ENCODE measurements at places on chromosomes 5 and 9. TPM values are rescaled to one million over a fixed set of nuclear protein-coding genes. Genes with fewer than 3 reads are reported as not detected.
A peak's percentile ranks its signal among the peaks of the same experiment; 100 is the strongest.

DNA sequence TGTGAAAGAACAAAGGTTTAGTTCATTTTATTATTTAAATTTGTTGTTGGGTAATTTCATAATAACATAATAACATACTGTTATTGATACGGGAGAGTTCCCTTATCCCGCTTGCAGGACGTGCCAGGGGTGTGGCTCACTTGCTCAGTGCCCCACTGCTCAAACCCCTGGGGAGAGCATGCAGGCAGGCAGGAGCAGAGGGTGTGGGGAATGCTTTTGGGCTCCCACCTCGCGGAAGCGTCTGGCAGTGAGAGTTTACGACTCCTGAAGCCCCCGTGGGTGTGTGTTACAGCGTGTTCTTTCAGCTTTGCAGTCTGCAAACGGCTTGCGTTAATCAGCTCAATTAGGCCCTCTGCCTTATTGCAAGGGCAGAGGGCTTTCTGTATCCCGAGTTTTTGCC lies 675.9 kb downstream of the SEMA5A start:
- H3K27ac ChIP-seq, result no peak overlapping the region
- no peaks in the 10 kb centered on the region for H3K4me1 ChIP-seq
- H3K4me3 ChIP-seq, result no peak overlapping the region
- H3K36me3 ChIP-seq, result no peaks in the 10 kb centered on the region
- no peaks in the 10 kb centered on the region for H3K27me3 ChIP-seq

DNA sequence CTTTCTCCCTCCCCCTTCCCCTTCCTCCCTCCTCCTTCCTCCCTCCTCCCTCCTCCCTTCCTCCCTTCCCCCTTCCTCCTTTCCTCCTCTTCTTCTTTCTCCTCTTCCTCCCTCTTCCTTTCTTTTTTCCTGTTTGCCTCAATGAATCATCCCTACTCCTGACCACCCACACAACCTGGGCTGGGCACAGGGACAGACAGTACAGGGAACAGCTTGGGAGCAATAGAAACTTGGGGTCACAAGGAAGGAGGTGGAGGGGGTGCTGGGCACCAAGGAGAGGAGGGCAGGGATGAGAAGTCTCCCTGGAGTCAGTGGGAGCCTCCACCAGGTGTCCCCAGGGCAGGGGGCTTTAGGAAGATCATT lies 5.0 kb downstream of the TTC16 start:
- H3K4me3 ChIP-seq, result no peak overlapping the region
- no peaks in the 10 kb centered on the region for H3K36me3 ChIP-seq

DNA sequence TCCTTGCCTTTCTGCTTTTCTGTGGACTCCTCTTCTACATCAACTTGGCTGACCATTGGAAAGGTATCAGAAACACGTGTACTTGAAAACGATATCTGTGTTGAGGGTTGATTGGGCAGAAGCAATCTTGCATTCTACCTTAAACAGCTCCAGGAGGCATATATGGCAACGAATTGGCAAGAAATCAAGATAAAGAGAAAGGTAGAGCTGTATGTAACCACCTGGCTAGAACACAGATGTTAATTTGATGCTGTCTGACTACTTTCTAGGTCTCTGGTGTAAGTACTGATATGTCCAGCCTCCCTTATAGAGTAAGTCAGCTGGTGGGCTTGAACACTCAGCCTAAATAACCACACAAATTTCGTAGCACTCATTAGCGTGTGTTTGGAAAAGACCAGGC lies 1.3 kb downstream of the MAN1B1 start:
- H3K4me1 ChIP-seq, result peaks cover 35% of the 10 kb centered on the region
- peak overlapping the region; percentile 91 for H3K27ac ChIP-seq
- H3K4me3 ChIP-seq, result peak overlapping the region; percentile 90
- peaks cover 25% of the 10 kb centered on the region for H3K36me3 ChIP-seq

JAKMIP2 gene
- 1.2 TPM for total RNA-seq

DNA sequence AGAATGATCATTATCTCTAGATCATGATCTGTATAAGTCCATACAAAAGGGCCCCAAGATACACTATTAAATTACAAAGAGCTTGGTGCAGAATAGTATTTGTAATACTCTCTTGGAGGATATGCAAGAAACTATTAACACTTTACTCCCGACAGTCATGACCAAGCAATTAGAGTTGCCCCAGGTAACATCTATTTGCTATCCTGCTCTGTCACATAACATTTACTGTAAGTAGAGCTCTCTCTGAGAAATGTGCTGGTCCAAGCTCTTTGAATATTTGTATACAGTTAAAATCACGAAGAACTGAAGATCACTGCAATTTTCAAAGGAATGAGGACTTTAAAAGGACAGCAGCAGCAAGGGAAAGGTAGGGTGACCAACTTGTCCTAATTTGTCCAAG lies 553.7 kb downstream of the RAB3C start:
- H3K36me3 ChIP-seq, result peaks cover 8% of the 10 kb centered on the region
- DNase-seq, result no peak
- H3K27ac ChIP-seq, result no peak overlapping the region
- H3K4me3 ChIP-seq, result no peak overlapping the region

DNA sequence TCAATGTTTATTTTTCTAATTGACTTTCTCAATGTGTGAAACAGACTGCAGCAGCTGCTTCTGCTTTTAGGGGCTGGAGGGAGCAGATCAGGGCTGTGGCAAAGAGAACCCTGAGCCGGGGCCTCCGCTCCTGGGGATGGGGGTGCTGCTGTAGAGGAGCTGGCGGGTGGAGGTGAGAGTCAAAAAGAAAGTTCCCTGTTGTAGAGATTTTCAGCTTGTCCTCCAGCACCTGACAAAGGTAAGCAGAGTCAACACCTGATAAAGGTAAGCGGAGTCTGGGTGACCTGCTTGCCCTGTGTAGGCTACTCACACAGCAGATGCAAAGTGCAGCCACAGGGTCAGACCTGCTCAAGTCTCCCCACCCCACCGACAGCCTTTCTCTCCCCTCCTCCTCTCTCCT lies 252.4 kb upstream of the IRX1 start:
- H3K4me1 ChIP-seq, result no peaks in the 10 kb centered on the region
- H3K4me3 ChIP-seq, result no peak overlapping the region
- H3K36me3 ChIP-seq, result no peaks in the 10 kb centered on the region
- no peak for DNase-seq
- no peak overlapping the region for H3K27ac ChIP-seq

- no peak for DNase-seq
- H3K27ac ChIP-seq, result no peak overlapping the region
- peaks cover 8% of the 10 kb centered on the region for H3K27me3 ChIP-seq
Observed at GRCh38 chr9:6212722-6213375, 2.8 kb upstream of the IL33 start.

EIF4E1B gene
- not detected for total RNA-seq

GRCh38 chr5:111930449-111930848 lies 173.5 kb upstream of the NREP start:
- H3K36me3 ChIP-seq, result no peaks in the 10 kb centered on the region
- no peak overlapping the region for H3K4me3 ChIP-seq
- no peaks in the 10 kb centered on the region for H3K27me3 ChIP-seq
- no peak overlapping the region for H3K27ac ChIP-seq
- no peak for DNase-seq

- peaks cover 51% of the 10 kb centered on the region for H3K4me1 ChIP-seq
- no peaks in the 10 kb centered on the region for H3K36me3 ChIP-seq
- peak overlapping the region; percentile 86 for H3K27ac ChIP-seq
- peak overlapping the region; percentile 44 for H3K4me3 ChIP-seq
- no peaks in the 10 kb centered on the region for H3K27me3 ChIP-seq
Observed at GRCh38 chr5:87120518-87121303, 147.0 kb upstream of the RASA1 start.

DNA sequence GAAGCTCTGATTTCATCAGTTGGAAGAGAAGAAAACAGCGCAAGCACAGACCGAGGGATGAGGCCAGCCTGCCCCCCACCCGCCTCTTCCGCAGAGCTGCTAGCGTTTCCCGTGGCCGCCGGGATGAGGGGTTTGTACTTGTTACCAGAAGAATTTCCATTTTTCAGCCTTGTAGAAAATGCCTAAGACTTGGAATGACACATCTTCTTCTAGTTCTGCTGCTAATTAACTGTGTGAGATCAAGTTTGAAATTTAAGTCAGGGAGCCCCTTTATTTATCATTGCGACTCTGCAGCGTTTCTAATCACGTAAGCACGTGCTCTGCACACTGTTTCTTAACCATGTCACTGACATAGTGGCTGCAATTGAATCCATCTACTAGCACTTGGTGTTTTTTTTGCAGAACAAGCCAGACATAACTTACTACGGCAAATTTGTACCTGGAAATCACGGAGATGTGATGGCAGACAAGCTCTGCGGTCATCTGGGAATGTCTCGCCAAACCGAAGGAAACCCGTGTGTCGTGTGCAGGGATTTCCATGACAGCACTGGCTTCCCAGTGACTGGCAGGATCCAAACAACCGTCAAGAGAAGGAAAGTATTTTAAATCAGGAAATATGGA lies 41.8 kb upstream of the ROR2 start:
- no peaks in the 10 kb centered on the region for H3K36me3 ChIP-seq
- no peak overlapping the region for H3K27ac ChIP-seq
- peaks cover 36% of the 10 kb centered on the region for H3K27me3 ChIP-seq
- no peaks in the 10 kb centered on the region for H3K4me1 ChIP-seq
- no peak for DNase-seq

GRCh38 chr9:22454016-22454415 lies 7.4 kb downstream of the DMRTA1 start:
- no peaks in the 10 kb centered on the region for H3K36me3 ChIP-seq
- no peak overlapping the region for H3K4me3 ChIP-seq
- no peaks in the 10 kb centered on the region for H3K4me1 ChIP-seq
- no peak for DNase-seq

GRCh38 chr9:122029898-122030297 lies 63.2 kb downstream of the TTLL11 start:
- no peaks in the 10 kb centered on the region for H3K4me1 ChIP-seq
- no peaks in the 10 kb centered on the region for H3K27me3 ChIP-seq
- no peaks in the 10 kb centered on the region for H3K36me3 ChIP-seq

DNA sequence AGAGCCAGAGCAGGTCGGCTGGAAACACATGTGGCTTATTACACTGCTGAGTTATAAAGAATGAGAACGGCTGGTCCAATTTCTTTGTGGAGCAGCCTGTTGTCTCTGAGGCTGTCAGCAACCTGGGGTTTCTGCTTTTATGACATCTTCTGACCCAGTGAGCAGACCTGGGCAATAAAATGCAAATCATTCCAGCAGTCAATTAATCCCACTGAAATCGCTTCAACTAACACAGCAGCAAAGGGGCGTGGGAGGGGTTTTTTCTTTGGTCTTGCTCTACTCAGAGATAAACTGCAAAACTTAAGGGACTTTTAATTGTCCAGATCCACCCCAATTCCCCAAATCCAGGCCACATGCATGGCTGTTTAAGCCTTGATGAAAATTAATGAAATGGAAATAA lies 215.7 kb downstream of the SLIT3 start:
- H3K4me3 ChIP-seq, result no peak overlapping the region
- H3K27ac ChIP-seq, result no peak overlapping the region
- H3K36me3 ChIP-seq, result no peaks in the 10 kb centered on the region
- no peak for DNase-seq

CCDC192 gene
- not detected for total RNA-seq

GRCh38 chr9:137034709-137035506 lies 3.0 kb upstream of the FUT7 start:
- peak; percentile 95 for DNase-seq
- H3K4me3 ChIP-seq, result peak overlapping the region; percentile 80
- peaks cover 31% of the 10 kb centered on the region for H3K4me1 ChIP-seq
- H3K36me3 ChIP-seq, result peaks cover 2% of the 10 kb centered on the region

NELFB gene
- 75.3 TPM for total RNA-seq

DNA sequence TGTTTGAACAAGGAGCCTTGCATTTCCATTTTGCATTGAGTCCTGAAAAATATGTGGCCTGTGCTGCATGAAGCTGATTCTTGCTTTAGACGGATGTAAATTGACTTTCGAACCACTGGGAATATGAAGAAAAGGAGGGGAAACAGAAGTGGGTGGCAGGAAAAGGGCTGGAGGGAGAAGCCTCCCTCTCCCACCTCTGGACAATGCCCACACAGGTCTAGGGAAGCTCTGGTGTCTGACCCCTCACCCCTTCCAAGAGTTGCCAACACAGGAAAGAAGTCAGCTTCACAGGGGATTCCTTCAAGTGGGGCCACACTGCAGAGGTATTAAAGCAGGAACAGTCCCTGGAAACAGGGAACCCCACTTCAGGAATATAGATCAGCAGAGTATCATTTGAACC lies 52.2 kb downstream of the ZNF366 start:
- no peak overlapping the region for H3K27ac ChIP-seq
- no peaks in the 10 kb centered on the region for H3K4me1 ChIP-seq
- H3K36me3 ChIP-seq, result no peaks in the 10 kb centered on the region
- no peak overlapping the region for H3K4me3 ChIP-seq
- DNase-seq, result no peak
- no peaks in the 10 kb centered on the region for H3K27me3 ChIP-seq

- no peaks in the 10 kb centered on the region for H3K36me3 ChIP-seq
- no peak overlapping the region for H3K4me3 ChIP-seq
- DNase-seq, result no peak
- no peaks in the 10 kb centered on the region for H3K4me1 ChIP-seq
Observed at GRCh38 chr5:11139217-11139865, 378.3 kb upstream of the DAP start.

Data from activated CD4-positive, alpha-beta T cell treated with anti-CD3 and anti-CD28 coated beads, Interleukin-2, amount 10 ng/mL, durations not matched to agents 24 days and 14 days (primary cell).